Activated effector memory CD4-positive, alpha-beta T cell treated with anti-CD3 and anti-CD28 coated beads, Interleukin-2, amount 50 U/mL, for 16 hours (primary cell): ENCODE measurements at places on chromosomes 2 and 18.

DNA sequence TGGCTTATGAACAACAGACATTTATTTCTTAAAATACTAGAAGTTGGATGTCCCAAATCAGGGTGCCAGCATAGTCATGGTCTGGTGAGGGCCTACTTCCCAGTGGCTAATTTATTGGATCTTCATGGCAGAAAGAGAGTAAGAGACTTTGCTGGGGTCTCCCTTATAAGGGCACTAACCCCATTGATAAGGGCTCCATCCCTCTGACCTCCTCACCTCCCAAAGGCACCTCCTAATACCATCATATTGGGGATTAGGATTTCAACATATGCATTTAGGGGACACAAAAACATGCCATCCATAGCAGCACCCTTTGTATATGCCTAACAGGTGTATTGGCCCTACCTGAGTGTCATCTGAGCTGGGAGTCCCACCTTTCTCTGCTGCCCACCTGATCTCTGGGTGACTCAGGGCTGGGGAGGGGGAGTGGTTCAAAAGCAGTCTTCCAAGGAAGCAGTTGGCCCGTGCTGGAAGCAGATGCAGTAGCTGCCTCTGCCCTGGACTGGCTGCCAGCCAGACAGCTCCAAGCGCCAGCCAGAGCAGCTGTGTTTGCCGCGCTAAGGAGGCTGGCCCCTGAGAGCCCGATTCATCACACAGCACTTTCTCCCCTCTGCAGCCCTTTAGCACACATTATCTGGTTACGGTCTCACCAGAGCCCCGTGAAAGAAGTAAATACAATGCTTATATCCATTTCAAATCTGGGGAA, 84.6 kb downstream of the SMAD7 start:
- DNase-seq = no peak

DNA sequence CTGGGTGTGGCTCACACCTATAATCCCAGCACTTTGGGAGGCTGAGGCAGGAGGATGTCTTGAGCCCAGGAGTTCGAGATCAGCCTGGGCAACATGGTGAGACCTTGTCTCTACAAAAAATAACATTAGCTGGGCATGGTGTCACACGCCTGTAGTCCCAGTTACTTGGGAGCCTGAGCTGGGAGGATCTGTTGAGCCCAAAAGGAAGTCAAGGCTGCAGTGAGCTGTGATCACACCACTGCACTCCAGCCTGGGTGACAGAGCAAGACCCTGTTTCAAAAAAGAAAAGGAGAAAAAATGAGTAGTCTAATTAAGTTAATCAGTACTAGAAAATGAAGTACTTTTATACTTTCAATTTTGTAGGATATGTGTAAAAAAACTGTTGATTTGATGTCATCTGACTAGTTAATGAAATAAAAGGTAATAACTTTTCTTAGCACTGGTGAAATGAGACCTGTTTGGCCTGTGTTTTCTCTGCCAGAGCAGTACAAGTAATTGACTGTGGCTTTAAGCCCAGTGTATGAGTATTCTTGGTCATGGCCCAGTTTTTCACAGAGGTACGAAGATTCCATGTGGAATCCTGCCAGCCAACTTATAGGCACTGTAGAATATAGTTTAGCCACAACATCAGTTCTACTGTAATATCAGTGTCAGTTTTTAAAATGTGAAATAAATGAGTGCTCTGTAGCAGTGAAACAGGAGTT, 35.8 kb downstream of the MFSD6 start:
- DNase-seq = no peak

- no peak for DNase-seq
Measured at GRCh38 chr2:193253014-193253530, 1058.3 kb upstream of the TMEFF2 start.

- no peak for DNase-seq
Measured at GRCh38 chr2:16773080-16773713, 107.6 kb upstream of the CYRIA start.

GRCh38 chr2:233100192-233100998, 40.3 kb downstream of the INPP5D start:
- peak; percentile 83 for DNase-seq

DNA sequence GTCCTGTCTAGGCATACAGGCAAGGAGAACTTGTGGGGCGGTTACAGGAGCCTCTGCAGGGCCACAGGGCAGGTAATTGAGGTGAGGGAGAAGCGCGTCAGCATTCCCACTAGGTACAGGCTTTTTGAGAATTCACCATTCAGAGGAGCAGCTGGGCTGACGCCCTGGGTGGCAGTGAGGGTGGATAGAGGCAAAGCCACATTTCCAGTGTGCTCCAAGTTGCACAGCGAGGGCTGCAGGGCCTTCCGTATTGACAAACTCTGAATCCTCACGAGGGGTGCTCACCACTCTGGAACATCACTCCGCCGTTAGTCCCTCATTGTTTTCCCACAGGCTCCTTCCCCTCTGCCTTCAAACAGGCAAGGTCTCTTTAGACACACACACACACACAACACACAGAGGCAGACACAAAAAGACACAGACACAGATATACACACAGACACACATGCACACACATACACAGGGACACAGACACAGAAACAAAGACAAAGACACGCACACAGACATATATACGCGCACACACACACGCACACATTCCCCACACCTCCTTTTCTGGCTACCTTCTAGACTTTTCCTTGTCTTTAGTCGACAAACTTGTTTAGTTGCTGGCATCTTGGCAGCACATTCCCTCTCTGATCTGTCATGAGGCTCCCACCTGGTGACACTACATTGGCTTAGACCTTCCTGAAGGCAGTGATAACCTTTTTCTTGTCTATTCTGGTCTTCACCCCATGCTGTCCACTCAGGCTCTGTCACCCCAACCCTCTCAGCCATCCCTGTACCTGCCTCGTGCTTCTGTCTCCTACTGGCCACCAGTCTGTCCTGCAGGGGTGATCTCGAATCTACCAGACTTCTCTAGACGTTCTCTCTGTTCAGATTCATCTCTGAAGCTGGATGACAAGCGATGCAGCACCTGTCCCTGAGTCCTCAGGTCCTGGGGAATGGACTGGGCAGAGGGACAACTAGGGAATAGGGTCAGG, 136.8 kb downstream of the ALPK2 start:
- DNase-seq = no peak

DNA sequence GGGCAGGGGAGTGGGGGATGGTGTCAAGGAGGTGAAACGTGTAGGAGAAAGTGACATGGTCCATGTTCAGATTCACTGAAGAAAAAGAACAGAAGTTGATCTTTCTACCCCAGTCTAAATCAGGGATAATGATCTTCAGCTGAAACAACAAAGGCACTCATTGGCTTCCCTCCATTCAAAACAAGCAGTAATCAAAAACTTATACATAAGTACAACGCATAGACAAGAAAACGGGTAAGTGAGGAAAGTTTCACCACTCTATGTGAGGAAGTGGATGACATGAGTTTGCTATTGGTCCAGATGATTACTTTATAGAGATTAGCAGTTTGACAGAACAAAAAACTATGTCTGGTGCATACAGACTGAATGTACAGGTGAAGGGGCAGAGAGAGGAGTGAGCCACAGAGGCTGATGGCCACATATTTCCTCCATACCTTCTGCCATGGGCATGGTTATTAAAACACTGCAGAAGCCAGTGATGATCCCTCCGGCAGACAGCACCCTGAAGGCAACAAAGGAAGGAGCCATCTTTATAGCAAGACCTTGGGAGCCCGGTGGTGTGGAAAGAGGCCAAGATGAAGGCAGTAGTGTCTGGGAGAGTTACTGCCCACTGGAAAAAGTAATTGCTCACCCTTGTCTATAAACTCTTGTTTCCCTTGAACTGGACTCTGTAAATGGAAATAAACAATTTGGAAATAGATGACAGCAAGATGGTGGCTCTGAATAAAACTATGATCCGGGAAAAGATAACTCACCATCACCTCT, 57.7 kb downstream of the SLC25A12 start:
- DNase-seq = no peak
